ENCODE measurements at places on chromosomes 16 and 17. TPM values are rescaled to one million over a fixed set of nuclear protein-coding genes. Genes with fewer than 3 reads are reported as not detected.

TBC1D3B gene
- total RNA-seq: 8.9 TPM

ITGAL gene
- 264 TPM for total RNA-seq

CCDC78 gene
- total RNA-seq: 8.0 TPM

ST6GALNAC2 gene
- not detected for total RNA-seq

AANAT gene
- not detected for total RNA-seq

C16orf92 gene
- not detected for total RNA-seq

EME2 gene
- total RNA-seq: 30.0 TPM

MYCBPAP gene
- 3.5 TPM for total RNA-seq

DHRS7C gene
- not detected for total RNA-seq

CCL16 gene
- not detected for total RNA-seq

HAS3 gene
- total RNA-seq: 0.64 TPM

CBX2 gene
- 8.2 TPM for total RNA-seq

GRB2 gene
- total RNA-seq: 172 TPM

ALOX12 gene
- not detected for total RNA-seq

CCL2 gene
- total RNA-seq: not detected

CSH1 gene
- total RNA-seq: not detected

CUEDC1 gene
- total RNA-seq: 0.58 TPM

NR1D1 gene
- 7.9 TPM for total RNA-seq

TBX6 gene
- 2.1 TPM for total RNA-seq

SEZ6L2 gene
- total RNA-seq: 0.26 TPM

COL1A1 gene
- total RNA-seq: 2.0 TPM

NXPH3 gene
- not detected for total RNA-seq

CRHR1 gene
- total RNA-seq: not detected

PABPN1L gene
- total RNA-seq: not detected

PERCC1 gene
- total RNA-seq: not detected

FA2H gene
- total RNA-seq: not detected

DPEP3 gene
- not detected for total RNA-seq

SARM1 gene
- total RNA-seq: 36.4 TPM

LDHD gene
- 0.09 TPM for total RNA-seq

KRTAP4-4 gene
- total RNA-seq: not detected

RBFOX1 gene
- total RNA-seq: not detected

ZNF500 gene
- total RNA-seq: 16.1 TPM

KRT36 gene
- not detected for total RNA-seq

OR3A2 gene
- 0.26 TPM for total RNA-seq

ICAM2 gene
- 62.2 TPM for total RNA-seq

CTRB1 gene
- total RNA-seq: not detected

EPX gene
- total RNA-seq: not detected

HOXB6 gene
- 0.33 TPM for total RNA-seq

AOC2 gene
- 4.2 TPM for total RNA-seq

All from activated CD4-positive, alpha-beta T cell treated with anti-CD3 and anti-CD28 coated beads, Interleukin-2, amount 10 ng/mL, durations not matched to agents 24 days and 14 days (primary cell).